ENCODE measurements at places on chromosomes 6 and 20.

DNA sequence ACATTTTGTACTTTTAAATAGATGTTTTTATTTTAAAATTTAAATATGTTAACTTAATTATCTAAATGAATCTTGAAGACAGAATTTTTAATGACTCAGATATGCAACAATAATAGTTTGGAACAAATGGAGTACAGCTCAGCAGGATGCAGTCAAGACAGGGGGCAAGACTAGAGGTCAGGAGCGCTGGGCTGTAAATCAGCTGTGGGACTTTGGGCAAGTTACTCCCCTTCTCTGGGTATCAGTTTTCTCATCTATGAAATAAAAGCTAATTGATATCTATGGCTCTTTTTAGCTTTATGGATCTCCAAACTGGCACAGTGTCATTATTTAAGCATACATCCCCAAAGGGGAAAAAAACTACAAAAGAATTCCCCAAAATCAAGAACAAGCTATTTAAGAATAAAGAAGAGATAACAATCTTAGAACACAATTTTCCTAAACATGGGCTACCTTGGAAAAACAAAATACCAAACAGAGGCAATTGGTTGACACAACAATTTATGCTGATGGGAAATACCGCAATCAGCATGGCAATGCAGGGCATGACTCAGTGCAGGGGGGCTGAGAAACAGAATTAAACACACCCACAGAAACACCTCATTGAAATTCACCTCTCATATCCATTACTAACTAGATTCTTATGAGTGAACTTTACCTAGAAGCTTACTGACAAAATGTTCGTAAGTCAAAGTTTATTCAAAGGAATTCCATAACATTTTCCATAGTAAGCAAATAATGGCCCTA is 188.2 kb downstream of the SIM1 start:
- no peak for DNase-seq

DNA sequence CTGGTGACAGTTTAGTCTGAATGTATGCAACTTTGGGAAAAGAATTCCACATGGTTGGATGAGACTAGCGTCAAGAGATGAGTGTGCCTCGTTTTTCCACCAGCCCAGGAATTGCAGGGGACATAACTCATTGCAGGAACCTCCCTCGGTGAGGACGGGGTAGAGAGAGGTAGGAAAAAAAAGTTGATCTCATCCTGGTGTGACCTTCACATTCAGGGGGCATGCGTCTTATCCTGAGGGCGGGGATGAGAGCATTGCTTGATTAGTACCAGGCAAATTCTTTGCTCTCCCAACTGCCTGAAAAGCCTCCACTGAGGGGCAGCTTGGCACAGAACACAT is 11.8 kb downstream of the TLDC2 start:
- DNase-seq, result peak; percentile 8

DNA sequence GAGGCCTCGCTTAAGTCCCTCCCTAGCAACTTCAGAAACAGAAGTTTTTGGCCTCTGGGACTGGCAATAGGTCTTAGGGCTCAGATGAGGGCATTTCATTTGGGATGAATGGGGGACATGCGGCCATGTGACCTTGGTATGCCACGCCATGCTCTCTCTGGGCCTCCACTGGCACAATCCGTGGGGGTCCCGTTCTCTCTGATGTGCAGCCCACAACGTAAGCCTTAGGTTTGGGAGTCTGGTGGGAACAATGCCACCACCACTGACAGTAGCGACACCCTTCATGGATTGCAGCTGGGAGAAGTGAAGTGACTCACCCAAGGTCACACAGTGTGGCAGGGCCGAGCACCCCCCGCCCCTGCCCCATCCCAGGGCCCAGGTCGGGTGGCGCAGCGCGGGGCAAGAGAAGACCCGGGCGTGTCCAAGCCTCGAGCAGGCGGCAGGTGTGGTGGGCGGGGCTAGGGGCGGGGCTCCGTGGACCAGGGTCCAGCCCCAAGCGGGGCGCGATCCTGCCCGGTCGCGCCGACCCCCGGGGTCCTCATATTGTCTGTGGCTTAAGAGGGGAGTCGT is 864 bp upstream of the CEBPB start:
- no peak for DNase-seq

- no peak for DNase-seq
Observed at GRCh38 chr20:11700831-11701230, 216.9 kb upstream of the BTBD3 start.

DNA sequence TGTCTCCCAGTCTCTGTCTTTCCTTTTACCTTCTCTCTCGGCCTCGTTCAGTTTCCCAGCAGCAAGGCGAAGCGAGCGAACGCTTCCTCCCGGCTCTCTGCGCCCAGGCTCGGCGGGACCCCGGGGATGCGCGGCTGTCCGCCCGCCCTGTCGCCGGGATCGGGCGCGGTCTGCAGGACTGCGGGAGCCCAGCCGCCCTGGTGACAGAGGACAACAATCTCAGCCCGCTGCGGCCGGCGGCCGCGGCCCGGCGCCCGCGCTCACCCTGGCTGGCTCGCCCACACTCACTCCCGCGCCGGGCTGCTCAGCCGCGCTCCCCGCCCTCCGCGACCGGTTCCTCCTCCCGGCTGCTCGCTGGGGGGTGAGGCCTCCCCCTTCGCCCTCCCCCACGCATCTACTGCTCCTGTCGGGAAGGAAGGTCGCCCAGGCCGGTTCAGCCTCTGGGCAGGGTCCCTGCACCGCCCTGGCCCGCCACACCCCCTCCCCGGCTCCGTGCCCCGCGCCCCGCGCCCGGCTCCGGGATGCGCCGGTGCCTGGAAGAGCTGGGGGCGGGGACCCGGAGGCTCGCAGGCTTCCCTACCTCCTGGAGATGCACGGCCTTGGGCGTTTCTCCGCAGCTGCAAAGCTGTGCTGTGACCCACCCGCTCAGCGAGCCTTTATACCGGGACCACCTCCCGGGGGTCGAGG is 410 bp downstream of the SYNE1 start:
- DNase-seq, result no peak

GRCh38 chr6:160347259-160348222 is 637 bp upstream of the SLC22A3 start:
- no peak for DNase-seq

- DNase-seq, result no peak
Observed at GRCh38 chr6:84035484-84035883, 1.9 kb downstream of the MRAP2 start.

Measured in AG10803 (cell line).